ENCODE measurements at places on chromosomes 13 and 19.

GRCh38 chr19:13083627-13084026 is 19.0 kb downstream of the LYL1 start:
- no peak for DNase-seq

- DNase-seq: no peak
Measured at GRCh38 chr13:98860491-98860890, 108.0 kb upstream of the SLC15A1 start.

- DNase-seq: no peak
Measured at GRCh38 chr19:30044273-30045248, 102.5 kb downstream of the URI1 start.

- no peak for DNase-seq
Measured at GRCh38 chr13:102914339-102914930, 68.6 kb downstream of the ERCC5 start.

- DNase-seq: peak; percentile 34
Measured at GRCh38 chr19:18340990-18341868, 831 bp downstream of the PGPEP1 start.
